ENCODE measurements at places on chromosomes 1 and 21. TPM values are rescaled to one million over a fixed set of nuclear protein-coding genes. Genes with fewer than 3 reads are reported as not detected.

DNA sequence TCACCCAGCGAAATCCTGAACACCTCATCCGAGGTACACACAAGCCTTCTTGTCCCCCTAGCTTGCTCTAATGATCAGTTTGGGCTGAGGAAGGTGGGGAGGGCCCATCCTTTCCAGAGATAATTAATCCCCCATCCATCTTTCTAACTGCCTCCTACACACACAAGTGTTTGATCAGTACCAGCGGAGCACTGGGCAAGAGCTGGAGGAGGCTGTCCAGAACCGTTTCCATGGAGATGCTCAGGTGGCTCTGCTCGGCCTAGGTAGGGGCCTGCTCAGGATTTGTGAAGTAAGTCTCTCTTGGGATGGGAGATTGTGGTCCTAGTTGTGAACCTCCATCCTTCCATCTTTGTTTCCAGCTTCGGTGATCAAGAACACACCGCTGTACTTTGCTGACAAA is 5.8 kb downstream of the ANXA9 start:
- no peak for DNase-seq

GRCh38 chr1:43073490-43074230 is 98.4 kb downstream of the EBNA1BP2 start:
- DNase-seq: peak; percentile 94

DNA sequence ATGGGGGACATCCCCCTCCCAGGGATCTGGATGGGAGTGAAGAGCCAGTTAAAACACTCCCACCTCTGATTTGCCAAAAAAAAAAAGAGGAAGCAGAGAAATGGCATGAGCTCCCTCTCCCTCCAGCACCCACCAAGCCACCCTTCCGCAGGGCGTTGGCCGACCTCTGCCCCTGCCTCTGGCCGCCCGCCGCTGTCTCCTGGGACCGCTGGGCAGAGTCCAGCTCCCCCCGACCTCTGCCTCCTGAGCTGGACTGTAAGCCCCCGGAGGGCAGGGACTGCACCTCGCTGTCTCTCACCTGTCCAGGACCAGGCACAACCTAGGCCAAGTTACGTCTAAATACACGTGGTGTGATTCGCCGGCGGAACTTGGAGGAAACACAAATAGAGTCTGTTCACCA is 174.3 kb downstream of the PRDM16 start:
- DNase-seq: no peak

- DNase-seq: no peak
Measured at GRCh38 chr1:168966217-168966616, 140.3 kb upstream of the ATP1B1 start.

DNA sequence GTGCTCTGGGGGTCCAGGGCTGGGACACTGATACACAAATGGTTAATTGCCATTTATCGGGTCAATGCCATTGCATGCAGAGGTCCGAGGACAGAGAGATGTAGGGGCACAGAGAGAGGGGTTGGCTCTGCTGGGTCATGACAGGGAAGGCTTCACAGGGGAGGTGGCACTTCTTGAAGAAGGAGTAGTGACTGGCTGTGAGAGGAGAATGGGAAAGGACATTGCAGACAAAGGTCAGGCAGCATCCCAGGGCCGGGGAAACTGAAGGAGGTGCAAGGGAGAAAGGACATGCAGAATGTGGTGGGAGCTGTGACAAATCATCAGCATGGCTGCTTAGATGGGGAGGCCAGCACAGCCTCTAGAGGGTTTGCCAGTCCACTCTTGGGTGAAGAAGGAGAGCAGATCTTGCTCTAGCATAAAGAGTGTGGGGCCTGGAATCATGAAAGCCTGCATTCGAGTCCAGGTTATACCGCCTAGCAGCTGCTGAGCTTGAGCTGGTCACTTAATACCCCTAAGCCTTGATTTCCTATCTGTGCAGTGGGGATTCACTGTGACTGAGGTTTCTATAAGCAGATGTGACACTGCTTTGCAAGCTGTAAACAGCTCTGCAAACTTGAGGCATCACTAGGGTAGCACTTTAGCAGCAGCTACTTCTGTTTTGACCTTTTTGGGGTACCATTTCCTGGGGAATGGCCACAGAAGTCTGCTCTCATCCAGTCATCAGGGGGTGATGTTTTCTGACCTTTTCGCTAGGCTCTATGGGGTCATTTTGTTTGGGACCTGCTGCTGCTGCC is 59.2 kb upstream of the EPS8L3 start:
- DNase-seq: no peak

- no peak for DNase-seq
Measured at GRCh38 chr1:24895511-24895910, 34.6 kb downstream of the RUNX3 start.

DNA sequence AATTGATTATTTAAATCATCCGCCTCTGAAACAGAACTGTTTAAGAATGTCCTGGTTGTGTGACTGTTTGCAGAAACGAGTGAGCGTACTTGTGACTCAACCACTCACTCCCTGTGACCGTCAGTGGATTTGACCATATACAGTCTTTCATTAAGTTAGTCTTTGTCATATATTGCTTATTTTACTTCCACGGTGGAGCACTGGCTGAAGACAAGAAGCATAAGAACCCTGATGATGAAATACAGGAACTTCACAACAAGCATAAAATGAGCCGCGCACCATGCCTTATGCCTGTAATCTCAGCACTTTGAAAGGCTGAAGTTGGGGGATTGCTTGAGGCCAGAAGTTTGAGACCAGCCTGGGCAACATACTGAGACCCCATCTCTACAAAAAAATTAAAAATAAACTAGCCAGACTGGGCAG is 194.0 kb downstream of the TOMM20 start:
- no peak for DNase-seq

DNA sequence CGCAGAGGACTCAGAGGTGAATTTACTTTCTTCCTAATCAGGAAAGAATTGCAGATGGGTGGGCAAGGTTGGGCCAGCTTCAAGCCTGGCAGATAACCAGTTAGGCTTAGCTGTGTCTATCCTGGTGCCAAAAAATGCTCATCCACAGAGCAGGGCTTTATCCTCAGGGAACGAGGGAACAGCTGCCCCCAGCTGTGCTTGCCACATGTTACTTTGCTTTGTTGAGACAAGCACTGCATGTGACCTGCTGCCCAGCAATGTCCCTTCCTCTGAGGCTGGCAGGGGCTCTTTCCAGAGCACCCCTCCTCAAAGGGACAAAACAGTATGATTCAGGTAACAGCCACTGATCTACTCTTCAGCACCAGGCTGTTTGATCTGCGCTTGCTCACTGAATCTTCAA is 505.1 kb upstream of the USP24 start:
- peak; percentile 96 for DNase-seq

DNA sequence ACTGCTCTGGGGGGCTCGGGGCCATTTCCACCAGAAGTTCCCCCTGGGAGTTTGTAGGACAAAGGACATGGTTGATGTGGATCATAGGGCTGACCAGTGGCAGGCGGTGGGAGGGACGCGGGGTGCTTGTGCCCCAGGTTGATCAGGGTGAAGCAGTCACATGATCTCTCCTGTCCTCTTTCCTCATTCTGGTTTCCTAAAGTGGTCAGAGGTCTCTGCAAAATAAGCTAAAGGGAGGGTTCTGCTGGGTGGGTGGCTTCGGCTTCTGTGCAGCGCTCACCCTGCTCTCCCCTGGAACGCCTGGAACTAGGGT is 9.2 kb downstream of the PDXK start:
- no peak for DNase-seq

The SMPDL3B gene
- total RNA-seq: 2.7 TPM

The ASAP3 gene
- 66.7 TPM for total RNA-seq

The AKR7A3 gene
- 1.3 TPM for total RNA-seq

The ADAM30 gene
- not detected for total RNA-seq

The LIN28A gene
- total RNA-seq: not detected

The CAPN8 gene
- total RNA-seq: 0.62 TPM

The SPATA46 gene
- total RNA-seq: not detected

All from tongue (tissue), 3 donors.